LHCN-M2 (cell line): ENCODE measurements at places on chromosomes 7 and 10. TPM values are rescaled to one million over a fixed set of nuclear protein-coding genes. Genes with fewer than 3 reads are reported as not detected.
A peak's percentile ranks its signal among the peaks of the same experiment; 100 is the strongest.

The SPDYE6 gene
- not detected in 2 replicates for total RNA-seq

- DNase-seq: peak; percentile 6
These were observed 80.8 kb downstream of the INPP5A start for GRCh38 chr10:132618158-132618919.

GRCh38 chr10:52387744-52388143 lies 73.7 kb downstream of the DKK1 start:
- DNase-seq: peak; percentile 8

The KCTD7 gene
- total RNA-seq: 9.1 and 11.3 TPM in 2 replicates

The TMEM225B gene
- total RNA-seq: not detected in 2 replicates

The FGFBP3 gene
- total RNA-seq: 0.40 and 0.64 TPM in 2 replicates

DNA sequence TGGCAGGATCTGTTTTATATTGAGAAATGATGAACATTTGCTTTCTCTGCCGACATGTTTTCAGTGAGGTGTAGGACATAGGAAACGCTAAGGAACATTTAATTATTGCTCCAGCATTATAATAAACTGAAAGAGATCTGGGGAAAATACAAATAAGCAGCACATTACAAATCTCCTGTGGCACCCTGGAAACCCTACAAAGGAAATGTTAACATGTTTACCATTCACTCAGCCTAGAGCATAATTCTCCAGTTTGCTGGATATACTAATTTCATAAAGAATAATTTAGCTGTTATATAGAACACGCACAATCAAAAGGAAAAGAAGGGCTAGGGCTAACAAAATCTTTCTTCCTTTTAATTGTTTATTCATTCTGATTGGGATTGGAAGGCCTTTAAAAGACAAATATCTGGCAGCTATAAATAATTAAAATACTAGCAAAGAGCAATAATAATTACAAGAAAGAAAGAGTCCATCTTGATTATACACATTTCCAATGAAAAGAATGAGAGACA lies 299.4 kb downstream of the CRPPA start:
- no peak for DNase-seq

The PTPRN2 gene
- total RNA-seq: 0.11 TPM in 1 of 2 replicates, not detected in the other

- DNase-seq: no peak
These were observed 150.4 kb downstream of the SFMBT2 start for GRCh38 chr10:7260412-7260900.

The PDE1C gene
- total RNA-seq: 0.06 TPM in 1 of 2 replicates, not detected in the other

- DNase-seq: no peak
These were observed 320.0 kb upstream of the ETV1 start for GRCh38 chr7:14309432-14309831.

DNA sequence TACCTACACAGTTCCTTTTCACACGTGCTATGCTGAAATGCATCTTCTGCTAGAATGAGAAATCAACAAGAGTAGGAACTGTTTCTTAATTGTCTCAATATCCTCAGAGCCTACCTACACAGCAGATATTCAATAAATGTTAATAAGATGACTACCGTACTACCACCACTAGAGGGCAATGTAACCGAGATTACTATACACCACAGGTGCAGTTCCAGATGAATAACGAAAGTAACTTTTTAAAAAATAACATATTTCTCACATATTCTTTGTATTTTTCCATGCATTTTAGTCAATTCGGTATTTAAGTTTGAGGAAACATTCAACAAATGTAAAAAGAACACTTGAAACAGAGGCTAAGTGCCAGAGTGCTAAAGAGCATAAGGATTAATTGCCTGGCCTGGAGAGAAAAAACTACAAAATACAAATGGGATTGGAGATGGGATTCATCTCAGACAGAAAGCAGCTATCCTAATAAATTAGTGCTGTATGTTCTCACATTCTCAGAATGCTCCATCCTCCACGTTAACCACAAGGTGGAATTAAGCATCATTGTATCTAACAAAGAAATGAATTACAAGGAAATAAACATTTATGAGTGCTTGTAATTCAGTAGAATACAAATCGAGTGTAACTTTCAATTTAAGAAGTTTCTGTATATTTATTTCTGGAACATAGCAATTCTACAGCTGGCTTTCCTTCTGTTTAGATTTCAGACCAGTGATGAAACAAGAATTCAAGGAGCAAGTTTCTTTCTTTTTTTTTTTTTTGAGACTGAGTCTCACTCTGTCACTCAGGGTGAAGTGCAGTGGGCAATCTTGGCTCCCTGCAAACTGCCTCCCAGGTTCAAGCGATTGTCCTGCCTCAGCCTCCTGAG lies 20.3 kb upstream of the HECTD2 start:
- peak; percentile 62 for DNase-seq

DNA sequence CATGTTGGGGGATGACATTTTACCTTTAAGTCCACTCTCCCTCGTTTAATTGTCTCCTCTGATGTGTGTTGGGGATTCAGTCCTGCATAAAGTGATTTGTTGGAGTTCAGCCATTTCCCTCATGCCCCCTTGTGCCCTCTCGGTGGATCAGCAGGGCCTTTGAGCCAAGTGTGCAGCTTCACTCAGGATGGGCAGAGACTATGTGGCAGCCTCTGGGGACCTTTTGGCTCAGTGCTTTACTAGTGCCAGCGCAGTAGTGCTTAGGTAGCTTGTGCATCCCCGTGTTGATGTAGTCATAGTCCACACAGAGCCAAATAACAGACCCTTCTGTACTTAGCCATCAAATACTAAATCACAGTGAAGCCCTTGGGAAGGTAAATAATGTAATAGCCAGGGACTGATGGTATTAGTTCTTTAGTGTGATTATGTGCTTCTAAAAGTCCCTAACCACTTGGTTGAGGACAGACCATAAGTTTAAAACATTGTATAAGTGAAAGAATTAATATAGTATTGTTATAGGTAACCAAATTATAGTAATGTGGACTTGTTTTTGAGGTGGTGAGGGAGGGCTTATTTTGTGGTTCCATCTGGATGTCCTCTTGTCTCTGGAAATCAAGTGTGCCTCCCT lies 11.4 kb downstream of the BUB3 start:
- no peak for DNase-seq

GRCh38 chr10:101709359-101710058 lies 14.5 kb upstream of the FBXW4 start:
- DNase-seq: peak; percentile 11

The PNPLA8 gene
- 33.9 and 44.5 TPM in 2 replicates for total RNA-seq

The TACC2 gene
- total RNA-seq: 7.4 and 11.3 TPM in 2 replicates

GRCh38 chr7:26280097-26280496 lies 11.6 kb upstream of the SNX10 start:
- DNase-seq: no peak

The SEMA3C gene
- 104 and 136 TPM in 2 replicates for total RNA-seq

DNA sequence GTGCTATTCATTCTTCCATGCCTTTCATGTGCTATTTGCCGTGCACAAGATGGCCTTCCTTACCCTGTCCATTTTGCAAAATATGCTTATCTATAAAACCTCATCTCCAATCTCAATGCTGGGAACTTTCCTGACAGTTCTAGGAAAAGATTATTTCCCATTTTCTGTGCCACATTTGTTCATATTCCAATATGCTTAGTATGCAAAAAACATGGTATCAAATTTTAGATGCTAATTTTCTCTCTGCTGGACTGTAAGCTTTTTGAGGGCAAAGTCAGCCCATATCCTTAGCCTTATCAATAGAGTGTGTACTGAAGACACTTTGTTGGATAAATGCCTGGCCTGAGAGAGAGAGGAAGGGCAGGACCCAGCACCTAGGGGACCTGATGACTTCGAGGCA lies 39.4 kb downstream of the MGAM2 start:
- no peak for DNase-seq

DNA sequence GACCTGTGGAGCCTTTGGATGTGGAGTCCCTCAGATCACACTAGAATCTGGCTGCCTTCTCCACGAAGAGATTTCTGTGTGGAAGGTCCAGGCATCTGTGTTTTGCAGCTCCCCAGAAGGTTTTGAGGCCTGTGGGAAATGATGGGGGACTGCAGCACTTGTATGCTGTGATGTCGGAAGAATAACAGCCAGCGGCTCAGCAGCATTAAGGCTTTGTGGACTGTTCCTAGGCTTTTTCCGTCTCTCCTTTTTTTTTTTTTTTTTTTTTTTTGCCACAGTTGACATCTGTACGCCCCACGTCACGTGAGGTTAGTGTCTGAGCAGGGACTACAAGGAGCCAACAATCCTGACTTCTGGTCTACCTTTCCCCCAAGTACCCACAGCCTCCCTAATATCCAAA lies 181.3 kb downstream of the PFKFB3 start:
- no peak for DNase-seq

The HOXA2 gene
- 0.46 and 0.51 TPM in 2 replicates for total RNA-seq

- DNase-seq: peak; percentile 45
These were observed 1.7 kb downstream of the TCAF1 start for GRCh38 chr7:143900230-143900766.

GRCh38 chr7:115634633-115635032 lies 395.9 kb downstream of the TFEC start:
- DNase-seq: peak; percentile 70

GRCh38 chr7:98733036-98733435 lies 116.0 kb downstream of the NPTX2 start:
- peak; percentile 69 for DNase-seq

DNA sequence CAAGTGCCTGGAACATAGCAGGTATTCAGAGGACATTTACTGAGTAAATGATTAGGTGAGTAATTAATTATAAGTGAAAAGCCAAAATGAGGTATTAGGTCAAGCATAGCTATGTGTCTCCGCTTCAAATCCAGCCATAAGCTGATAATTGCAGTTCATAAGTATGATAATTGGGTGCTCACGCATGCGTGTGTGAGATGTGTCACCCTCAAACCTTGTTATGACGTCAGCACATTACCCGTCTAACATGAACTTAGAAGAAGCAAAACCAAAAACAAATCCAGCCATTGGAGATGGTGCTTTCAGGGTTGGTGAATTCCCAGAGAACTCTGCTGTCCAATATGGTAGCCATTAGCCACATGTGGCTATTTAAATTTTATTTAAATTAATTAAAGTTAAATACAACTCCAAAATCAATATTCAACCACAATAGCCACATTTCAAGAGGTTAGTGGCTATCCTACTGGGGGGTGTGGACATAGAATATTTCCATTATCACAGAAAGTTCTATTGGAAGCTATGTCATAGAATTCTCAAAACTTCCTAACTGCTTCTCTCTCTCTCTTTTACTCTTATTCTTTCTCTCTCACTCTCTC lies at the start of gene CPA5:
CPA5 (plus strand) TSS at position 546 of the 596 bp plus-strand sequence. CDS start 1,670 bp downstream, outside the sequence.
- DNase-seq: no peak

- DNase-seq: no peak
These were observed 605.6 kb upstream of the TEX47 start for GRCh38 chr7:89401099-89401498.

The CALCR gene
- total RNA-seq: not detected in 2 replicates

The STAG3 gene
- 0.23 and 0.96 TPM in 2 replicates for total RNA-seq

- DNase-seq: no peak
These were observed 45.4 kb upstream of the PNLIPRP3 start for GRCh38 chr10:116382290-116382689.

The CTAGE6 gene
- total RNA-seq: not detected in 2 replicates
